ENCODE measurements at places on chromosomes 1 and 21.

- no peak for DNase-seq
Observed at GRCh38 chr1:116175611-116176010, 64.4 kb downstream of the MAB21L3 start.

- no peak for DNase-seq
Observed at GRCh38 chr21:44916965-44917364, 3.7 kb downstream of the ITGB2 start.

DNA sequence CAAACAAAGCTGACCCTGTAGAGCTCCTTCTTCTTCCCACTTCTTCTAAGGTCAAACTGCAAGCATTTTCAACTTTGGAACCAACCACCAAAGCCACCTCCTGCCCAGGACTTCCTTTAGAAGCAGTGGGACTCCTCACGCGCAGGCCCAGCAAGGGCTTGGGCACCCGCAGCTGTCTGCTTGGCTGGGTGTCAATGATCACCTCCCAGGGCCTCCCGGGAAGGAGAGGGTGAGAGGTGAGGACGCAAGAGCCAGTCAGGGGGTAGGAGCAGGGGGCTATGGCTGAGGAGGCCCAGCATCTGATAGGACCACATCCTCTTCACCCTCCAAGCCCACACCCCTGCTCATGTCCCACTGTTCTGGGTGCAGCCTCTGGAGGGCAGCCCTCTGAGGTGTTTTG lies 10.2 kb downstream of the KLHL21 start:
- DNase-seq, result no peak

GRCh38 chr1:1230656-1231399 lies 973 bp downstream of the SDF4 start:
- DNase-seq, result no peak

DNA sequence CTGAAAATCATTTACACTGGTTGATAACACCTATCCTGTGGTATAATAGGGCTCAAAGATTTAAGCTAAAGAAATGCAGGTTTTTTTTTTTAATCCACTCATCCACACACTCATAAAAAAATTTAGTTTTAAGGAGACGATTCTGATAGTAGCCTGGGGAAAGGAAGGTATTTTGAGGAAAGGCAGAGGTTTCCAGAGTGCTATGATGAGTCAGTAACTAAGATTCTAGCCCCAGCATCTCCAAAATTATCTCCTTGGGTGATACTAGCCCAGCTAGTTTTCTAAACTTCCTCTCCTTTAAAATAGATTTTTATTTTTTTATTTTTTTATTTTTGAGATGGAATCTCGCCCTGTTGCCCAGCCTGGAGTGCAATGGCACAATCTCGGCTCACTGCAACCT lies 20.7 kb downstream of the ASAP3 start:
- DNase-seq, result no peak

- no peak for DNase-seq
Observed at GRCh38 chr21:46388896-46389295, 64.9 kb downstream of the PCNT start.

DNA sequence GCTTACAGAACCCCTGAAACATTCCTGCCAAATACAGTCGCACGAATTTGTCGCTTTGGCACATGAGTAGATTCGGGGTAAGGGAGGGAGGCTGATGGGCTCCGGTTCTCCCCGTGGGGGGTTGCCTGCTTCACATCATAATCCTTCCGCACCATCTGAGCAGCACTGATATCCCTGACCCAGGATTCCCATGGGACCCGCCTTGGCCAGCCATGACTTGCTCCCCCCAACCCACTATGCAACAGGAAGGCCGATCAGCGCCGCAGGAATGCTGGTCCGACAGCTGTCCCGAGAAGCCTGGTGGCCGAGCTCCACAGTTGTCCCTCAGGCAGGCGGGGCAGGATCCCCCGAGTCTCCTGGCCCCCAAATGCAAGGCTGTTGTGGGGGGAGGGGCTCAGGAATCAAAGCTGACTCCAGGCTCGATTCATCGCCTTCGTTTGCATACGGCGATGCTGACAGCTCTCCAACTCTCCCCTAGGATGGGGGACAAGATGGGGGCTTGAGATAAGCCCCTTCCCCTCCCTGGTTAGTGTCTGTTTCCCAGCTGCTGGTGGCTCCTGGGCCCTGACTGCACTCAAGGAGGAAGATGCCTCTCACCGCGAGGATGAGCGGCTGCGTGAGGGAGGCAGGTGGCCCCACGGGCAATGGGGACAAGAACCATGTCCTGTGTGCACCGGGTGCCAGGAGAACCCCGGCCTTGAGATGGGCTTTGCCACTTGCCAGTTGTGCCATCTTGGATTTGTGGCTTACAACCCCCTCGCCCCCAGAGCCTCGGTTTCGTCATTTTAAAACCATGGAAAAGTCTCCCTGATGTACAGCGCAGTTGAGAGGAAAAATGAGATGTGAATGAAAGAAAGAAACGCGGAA lies 9.3 kb downstream of the DRAXIN start:
- no peak for DNase-seq

GRCh38 chr1:58011978-58012377 lies 534.5 kb downstream of the OMA1 start:
- no peak for DNase-seq

DNA sequence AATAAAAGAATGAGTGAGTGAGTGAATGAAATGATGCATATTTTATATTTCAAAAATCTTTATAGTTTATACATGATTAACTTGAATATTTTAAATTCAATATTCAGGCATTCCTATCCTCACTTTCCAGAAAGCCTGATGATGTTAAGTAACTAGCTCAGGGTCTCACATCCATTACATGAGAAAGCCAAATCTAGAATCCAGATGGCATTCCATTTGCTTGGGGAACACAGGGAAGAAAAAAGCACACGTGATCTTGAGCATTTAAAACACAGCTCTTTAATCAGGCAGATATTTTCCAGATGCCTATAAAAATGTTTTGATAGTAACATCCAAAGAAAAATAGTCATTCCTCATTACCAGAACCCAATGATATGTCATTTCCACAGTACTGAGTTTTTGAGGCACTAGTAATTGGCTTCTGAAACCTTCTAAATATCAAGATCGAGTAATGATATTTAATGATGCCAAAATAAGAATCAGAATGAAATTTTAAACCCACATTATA lies 291.9 kb downstream of the DSCAM start:
- DNase-seq, result no peak

DNA sequence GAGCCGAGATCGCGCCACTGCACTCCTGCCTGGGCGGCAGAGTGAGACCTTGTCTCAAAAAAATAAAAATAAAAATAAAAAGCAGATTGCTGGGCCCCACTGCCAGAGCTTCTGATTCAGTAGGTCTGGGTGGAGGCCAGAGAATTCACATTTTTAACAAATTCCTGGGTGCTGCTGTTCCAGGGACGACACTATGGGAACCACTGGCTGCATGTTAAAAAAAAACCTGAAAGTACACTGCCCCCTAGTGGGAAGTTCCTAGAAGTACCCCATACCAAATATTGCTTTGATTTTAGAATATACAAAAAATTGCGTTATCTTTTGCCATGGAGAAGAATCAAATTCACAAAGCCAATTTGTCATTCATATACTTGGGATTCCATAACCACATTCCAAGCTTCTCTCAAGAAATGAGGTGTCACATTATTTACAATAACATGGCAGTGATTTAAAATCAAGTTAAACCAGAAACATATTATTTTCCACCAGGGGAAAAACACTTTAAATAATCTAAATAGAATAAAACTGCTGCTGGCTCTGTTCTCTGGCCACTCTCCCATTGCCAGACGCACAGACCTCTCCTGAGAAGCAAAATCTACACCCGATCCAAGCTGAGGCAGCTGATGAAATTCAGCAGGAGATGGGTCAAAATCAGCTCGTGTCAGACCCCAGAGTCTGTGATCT lies 27.4 kb downstream of the SYF2 start:
- DNase-seq, result peak; percentile 44

DNA sequence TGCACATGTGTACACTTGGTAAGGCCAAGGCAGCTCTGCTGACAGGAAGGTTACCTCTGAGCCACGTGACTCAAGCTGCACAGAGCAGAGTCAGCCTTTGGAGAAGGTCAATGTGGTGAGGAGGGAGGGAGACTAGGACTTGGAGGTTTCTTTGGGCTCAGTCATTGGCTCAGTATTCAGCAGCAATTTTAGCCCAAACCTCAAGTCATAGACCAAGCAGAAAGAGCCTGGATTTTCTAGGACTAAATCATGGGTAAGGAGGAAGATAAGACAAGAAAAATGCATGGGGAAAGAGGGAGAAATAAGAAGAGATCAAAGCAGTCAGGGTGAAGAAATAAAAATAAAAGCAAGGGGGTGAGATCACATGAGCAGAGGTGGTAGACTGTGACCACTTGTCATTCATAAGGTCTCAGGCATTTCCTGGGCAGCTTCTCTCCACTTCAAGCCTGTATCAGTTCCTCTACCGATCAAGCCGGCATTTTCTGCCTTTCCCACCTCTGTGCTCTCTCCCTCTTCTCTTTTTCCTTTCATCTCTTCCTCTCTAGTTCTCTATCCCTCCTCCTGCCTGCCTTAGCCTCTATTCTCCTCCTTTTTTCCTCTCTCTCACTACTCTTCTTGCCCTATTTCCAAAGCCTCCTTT lies 51.7 kb upstream of the DUSP10 start:
- DNase-seq, result no peak

DNA sequence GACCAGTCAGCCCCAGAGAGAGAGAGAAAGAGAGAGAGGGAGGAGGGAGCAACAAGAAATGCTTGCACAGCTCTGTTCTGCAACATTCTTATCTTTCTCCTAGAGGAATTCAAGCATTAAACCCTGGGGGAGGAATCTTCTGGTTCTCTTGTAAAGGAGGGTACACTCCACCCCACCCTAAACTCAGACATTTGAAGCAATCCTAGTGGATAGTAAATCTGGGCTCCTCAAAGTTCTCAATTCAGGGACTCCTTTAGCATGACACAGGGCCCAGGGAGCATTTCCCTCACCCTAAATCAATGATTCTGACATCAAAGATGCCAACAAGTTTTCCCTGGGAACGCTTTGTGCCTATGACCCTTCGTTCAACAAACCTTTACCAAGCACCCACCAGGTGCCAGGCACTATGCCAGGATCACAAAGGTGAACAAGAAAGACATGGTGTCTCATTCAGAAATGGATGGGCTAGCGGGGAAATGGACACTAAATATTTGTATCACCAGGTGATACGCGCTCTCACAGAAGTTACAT lies 11.9 kb upstream of the CAPN2 start:
- no peak for DNase-seq

All from cerebellar cortex (tissue), 1 donor.